ENCODE measurements at places on chromosomes 13 and 19. TPM values are rescaled to one million over a fixed set of nuclear protein-coding genes. Genes with fewer than 3 reads are reported as not detected.

The CYP2A6 gene
- not detected for total RNA-seq

The CEBPG gene
- total RNA-seq, result 27.0 TPM

The ENOX1 gene
- total RNA-seq, result 1.4 TPM

The ATP4B gene
- total RNA-seq, result not detected

The FPR2 gene
- total RNA-seq, result not detected

The FLT1 gene
- total RNA-seq, result 133 TPM

The DAND5 gene
- not detected for total RNA-seq

The SERPINE3 gene
- total RNA-seq, result not detected

The SBK2 gene
- not detected for total RNA-seq

The GPR183 gene
- total RNA-seq, result not detected
